ENCODE measurements at places on chromosomes 12 and 14.

DNA sequence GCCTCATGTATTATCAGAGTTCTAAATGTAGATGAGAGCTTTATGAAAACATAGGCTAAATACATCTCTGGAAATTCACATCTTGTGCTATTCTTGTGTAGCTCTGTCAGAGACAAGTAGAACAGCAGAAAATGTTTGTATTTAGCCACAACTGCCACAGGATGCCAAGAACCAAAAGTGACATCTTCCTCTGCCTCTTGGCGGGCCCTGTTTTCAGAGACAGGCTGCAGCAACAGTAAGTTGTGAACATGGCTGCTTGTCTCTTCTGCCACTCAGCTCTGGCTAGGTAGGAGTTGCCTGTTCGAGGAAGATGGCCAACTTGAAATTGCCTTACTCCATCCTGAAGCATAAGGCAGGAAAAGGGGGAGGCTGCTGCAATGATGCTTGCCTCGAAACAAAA, 30.4 kb downstream of the SETD3 start:
- ATAC-seq, result no peak

GRCh38 chr12:131463174-131463573, 247.7 kb upstream of the SFSWAP start:
- ATAC-seq, result no peak

- ATAC-seq, result no peak
Measured at GRCh38 chr14:77098529-77099353, 683 bp downstream of the CIPC start.

DNA sequence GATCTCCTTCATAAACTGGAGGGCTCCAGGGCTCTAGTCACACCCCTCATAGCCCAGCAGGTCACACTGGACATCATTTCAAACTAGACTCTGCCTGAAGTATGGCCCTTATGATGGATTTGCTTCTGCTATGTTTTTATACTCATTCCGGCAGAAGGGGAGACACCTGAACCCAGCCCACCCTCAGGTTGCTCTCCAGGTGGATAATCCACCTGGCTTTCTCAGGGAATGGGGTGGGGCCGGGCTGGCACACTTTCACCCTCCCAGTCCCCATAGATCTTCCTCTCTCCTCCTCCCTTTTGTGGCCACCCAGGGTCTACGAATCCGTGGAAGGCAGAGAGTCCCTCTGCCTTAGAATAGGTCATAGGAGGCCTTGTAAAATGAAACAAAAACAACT, 9.8 kb upstream of the KRT73 start:
- no peak for ATAC-seq

- no peak for ATAC-seq
Measured at GRCh38 chr14:91660790-91661189, 71.1 kb downstream of the CATSPERB start.

GRCh38 chr12:52043386-52044212, 7.6 kb upstream of the NR4A1 start:
- no peak for ATAC-seq

- ATAC-seq, result no peak
Measured at GRCh38 chr12:56716933-56717880, 7.9 kb downstream of the NACA start.

DNA sequence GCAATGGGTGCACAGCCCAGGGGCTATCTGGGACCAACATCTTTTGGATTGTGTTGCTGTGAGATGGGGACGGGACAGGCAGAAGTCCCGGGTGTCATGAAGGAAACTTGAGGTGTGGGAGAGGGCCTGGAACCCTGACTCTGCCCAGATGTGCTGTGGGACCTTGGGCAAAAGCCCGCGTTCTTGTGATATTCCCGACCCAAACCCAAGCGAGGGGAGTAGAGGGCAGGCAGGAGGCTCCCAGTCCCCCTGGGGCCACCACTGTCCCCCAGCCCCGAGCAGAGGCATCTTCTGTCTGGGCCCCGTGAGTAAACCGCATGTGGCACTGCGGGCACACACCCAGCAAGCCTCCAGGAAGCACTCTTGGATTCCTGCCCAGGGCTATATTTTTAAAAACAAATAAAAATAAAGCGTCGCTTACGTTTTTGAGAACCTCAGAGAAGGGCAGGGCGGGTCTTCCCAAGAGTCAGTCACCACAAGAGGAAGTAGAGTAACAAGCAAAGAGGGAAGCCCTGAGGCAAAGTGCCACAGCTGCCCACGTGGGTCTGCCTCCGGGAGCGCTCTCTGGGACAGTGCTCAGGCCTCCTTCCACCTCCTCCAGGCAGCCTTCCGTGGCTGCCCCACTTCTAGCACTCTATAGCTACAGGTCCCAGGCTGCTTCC, 39.5 kb downstream of the BEGAIN start:
- ATAC-seq, result peak; percentile 19

DNA sequence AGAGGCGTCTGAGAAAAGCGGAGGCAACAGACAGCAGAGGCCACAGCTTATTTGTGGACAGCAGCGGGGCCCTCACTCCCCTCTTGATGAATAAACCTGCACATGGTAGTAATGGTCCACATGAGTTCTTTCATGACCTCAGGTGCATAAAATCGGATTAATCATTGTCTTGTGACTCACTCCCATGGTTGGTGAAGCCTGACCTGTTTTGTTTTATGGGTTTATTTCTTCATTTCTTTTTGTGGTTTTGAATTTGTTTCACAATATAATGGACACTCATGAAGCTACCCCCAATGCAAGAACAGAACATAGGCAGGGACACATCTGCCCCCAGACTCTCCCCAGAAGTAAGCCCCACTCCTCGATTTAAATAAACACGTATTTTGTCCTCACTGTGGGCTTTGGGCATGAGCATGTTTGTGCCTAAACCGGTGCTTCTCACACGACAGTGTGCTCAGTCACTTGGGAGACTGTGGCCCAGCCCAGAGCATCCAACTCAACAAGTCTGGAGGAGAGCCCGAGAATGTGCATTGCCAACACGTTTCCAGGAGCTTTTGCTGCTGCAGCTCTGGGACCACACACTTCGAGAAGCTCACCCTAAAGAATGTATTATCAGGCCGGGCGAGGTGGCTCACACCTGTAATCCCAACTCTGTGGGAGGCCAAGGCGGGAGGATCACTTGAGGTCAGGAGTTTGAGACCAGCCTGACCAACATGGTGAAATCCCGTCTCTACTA, 116.1 kb downstream of the SCARB1 start:
- peak; percentile 24 for ATAC-seq

GRCh38 chr12:87290505-87290904, 738.7 kb downstream of the C12orf50 start:
- no peak for ATAC-seq

DNA sequence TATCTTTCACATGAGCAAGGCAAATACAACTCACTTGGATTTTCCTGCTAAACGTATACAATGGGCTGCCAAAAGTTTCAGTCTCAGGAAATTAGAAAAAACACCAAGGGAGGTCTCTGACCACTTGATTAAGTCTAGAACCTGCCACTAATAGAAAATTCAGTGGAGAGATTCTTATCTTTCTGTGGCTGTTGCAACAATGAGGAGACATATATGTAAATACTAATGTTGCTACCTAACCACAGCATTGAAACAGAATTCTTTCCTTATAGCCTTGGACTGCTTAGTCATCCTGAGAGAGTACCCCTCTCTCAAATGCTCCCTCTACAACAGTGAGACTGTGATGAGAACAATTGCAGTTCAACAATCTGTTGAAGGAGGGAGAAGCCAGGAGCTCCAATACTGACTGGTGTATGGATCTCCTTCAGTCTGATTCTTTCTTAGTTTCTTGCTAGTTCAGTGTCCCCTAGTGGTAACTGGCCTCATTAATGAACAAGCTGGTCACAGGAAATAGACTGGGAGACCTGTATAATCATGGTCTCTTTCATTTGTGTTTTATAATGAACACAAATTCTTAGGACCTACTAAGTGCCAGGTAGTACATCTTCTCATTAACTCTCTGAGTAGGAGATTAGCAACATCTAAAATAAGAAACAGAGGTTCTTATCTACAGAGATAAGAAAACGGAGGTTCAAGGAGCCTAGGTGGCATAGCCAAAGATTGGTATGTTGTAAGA, 164.5 kb downstream of the SLC38A4 start:
- peak; percentile 39 for ATAC-seq

DNA sequence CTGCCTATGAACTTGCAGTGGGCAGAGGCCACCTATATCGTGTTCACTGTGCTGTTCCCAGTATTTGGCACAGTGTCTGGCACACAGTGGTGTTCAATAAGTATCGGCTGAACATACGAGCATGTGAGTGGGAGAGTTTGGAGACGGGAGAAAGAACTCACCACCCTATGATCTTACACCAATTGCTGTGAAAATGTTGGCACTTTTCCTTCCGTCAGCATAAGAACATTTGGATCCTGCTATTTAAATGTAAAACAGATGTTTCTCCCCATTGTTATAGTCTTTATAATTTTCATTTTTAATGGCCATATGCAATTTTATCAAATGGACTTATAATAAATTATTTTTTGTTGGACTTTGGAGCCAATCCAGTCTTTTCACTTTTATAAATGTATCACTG, 144.4 kb downstream of the EFCAB11 start:
- ATAC-seq, result no peak

- ATAC-seq, result no peak
Measured at GRCh38 chr14:66005900-66006434, 480.2 kb upstream of the CCDC196 start.

GRCh38 chr14:98382662-98383061, 889.3 kb downstream of the BCL11B start:
- no peak for ATAC-seq

GRCh38 chr14:36014236-36014635, 162.3 kb downstream of the PTCSC3 start:
- no peak for ATAC-seq

- no peak for ATAC-seq
Measured at GRCh38 chr14:99803803-99804202, 10.6 kb downstream of the EML1 start.

DNA sequence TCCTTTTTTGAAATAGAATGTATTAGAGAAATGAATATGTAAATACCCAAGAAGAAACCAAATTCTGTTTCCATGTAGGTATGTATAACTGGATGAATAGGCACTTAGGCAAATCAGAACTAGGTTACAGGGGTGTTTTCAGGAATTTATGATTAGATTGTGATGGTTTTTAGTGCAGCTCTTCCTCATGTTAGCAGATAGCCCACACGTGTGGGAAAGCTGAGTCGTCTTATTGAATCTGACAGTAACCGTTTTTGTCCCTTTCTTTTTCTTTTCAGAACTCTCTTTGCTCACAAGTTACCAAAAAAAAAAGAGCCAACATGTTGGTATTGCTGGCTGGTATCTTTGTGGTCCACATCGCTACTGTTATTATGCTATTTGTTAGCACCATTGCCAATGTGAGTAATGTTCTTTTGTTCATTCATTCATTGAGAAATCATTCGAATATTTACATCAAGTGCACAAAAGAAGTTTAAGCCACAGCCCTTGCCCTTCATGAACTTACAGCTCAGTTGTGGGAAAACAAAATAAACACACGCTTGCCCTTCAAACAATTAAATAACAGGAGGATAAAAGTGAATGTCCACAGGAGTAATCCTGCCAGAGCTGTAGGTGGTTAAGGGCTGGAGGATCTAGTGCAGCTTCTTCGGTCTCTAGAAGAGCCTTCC, 14.8 kb downstream of the EMP1 start:
- ATAC-seq, result peak; percentile 3

DNA sequence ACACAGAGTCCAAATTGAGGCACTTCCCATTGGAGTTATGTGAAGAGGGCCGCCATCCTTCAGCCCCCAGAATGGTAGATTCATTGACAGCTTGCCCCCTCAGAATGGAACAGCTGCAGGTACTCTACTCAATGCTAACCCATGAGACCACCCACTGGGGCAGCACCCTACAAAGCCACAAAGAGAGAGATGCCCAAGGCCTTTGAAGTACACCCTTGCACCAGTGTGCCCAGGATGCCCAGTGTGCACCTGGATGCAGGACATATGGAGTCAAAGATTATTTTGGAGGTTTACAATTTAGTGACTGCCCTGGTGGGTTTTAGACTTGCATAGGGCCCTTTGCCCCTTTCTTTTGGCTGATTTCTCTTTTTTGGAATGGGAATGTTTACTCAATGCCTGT, 933.9 kb downstream of the SLC16A7 start:
- ATAC-seq, result no peak

GRCh38 chr14:104429291-104429861, 150.2 kb upstream of the C14orf180 start:
- ATAC-seq, result no peak

GRCh38 chr12:49969027-49969426, 3.7 kb upstream of the AQP6 start:
- ATAC-seq, result no peak

GRCh38 chr12:124365726-124366430, 71.0 kb downstream of the RFLNA start:
- ATAC-seq, result no peak

DNA sequence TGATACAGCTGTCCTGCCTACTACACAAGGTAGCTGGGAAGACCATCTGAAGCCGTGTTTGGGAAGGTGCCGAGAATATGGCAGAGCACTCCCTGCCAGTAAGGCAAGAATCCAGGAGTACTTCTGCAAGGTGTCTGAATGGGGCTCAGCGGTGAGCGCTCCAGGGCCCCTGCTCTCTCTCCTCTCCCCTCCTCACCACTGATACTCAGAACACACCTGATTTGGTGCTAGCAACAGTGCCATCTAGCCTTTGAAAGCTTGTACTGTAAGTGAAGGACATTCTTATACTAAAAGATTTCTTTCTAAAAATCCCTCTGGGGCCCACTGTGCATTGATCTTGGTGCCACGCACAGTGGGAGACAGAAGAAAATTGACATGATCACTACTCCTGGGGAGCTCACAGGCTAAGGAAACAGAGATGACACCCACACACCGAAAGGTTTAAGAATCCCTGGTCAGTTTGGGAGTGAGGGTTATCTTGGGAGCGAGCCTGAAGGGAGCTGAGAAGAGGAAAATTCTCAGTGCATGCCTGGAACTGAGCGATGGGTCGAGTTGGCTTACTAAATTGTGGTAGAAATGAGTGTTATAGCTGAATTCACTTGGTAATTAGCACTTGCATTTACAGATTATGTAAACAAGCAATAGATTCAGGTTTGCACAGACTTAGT, 216.9 kb downstream of the NTF3 start:
- ATAC-seq, result no peak

DNA sequence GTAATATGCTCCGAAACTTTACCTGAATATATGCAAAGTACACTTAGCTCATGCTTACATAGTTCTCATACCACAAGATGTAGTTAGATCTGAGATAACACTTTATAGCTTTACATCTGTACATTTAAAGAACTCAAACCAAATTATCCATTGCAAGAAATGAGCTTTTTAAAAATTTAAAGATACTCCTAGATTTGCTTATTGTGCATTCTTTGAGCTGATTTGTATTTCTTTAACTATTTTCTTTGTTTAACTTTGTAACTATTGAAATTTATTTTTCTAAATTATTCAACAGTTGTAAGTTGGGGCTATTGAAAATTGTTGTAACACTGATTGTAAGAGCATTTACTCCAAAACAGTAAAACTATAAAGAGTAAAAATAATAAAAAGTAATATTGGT, 340.2 kb upstream of the NOVA1 start:
- no peak for ATAC-seq

DNA sequence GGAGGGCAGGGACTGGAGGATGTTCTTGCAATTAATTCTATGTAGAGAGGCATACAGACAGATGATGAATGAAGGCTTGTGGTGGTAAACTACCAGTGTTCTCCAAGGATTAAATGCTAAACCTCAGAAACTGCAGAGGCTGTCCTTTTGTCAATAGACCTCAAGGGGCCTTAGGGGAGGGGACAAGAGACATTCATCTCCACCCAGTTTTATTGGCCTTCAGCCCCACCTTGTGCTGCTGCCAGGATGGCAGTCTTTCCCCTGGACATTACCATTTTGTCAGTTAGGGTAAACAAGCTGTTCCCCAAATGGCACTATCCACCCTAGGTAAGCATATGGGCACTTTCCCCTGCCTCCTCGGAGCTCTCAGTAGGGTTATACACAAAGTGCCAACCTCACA, 4.9 kb upstream of the SMAGP start:
- ATAC-seq, result peak; percentile 6

All from activated CD4-positive, CD25-positive, alpha-beta regulatory T cell treated with anti-CD3 and anti-CD28 coated beads, Interleukin-2, amount 50 U/mL, for 24 hours (primary cell).